Ureter (tissue), 1 donor: ENCODE measurements at places on chromosomes 6 and 20. TPM values are rescaled to one million over a fixed set of nuclear protein-coding genes. Genes with fewer than 3 reads are reported as not detected.

GRCh38 chr6:90086517-90086916 is 192.2 kb downstream of the GJA10 start:
- DNase-seq = no peak

- DNase-seq = no peak
Measured at GRCh38 chr6:148265054-148265453, 77.6 kb upstream of the SASH1 start.

The CDYL gene
- 68.2 TPM for total RNA-seq

The TMEM170B gene
- total RNA-seq = 2.9 TPM

GRCh38 chr6:57193177-57193576 is 21.1 kb downstream of the BAG2 start:
- no peak for DNase-seq

- DNase-seq = no peak
Measured at GRCh38 chr6:11778036-11778435, 567 bp downstream of the ADTRP start.

The RTEL1 gene
- 45.9 TPM for total RNA-seq

The RAMACL gene
- 7.8 TPM for total RNA-seq

DNA sequence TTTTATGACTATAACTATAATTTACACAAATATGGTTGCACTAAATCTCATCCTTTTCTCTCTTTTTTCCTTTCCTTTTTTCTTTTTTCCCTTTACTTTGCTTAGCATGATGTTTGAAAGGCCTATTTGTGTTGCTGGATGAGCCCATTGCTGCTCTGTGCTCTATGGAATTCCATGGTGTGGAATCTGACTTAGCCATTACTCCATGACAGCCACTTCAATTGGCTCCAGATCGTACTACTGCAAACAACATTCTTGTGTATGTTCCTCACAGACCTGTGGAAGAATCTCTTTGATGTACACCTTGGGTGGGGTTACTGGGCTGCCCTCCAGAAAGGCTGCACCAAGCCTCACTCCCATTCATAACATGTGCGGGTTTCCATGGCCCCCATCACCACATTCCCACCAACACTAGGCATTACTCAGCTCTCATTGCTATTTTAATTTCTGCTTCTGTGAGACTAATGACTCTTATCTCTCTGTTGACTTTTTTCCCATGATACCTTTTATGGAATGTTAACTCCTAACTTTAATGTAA is 979.0 kb downstream of the KIF16B start:
- DNase-seq = no peak

GRCh38 chr6:134675110-134676054 is 274.5 kb downstream of the ALDH8A1 start:
- DNase-seq = no peak

GRCh38 chr20:44199877-44200276 is 10.7 kb downstream of the OSER1 start:
- DNase-seq = no peak

DNA sequence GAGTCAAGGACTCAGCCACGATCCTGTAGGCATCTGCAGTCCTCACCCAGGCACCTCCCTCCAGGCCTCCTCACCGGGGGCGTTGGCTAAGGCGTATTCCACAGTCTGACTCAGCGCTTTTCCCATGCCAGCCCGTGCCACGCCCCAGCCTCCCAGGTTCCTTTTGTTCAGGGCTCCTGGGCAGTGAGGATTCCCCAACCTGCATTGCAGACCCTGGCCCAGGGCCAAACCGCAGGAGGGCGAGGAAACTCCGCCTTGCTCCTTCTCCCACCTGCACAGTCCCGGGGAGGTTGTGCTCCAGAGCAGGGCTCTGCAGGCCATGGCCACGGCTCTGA is 202.8 kb upstream of the CST7 start:
- peak; percentile 71 for DNase-seq

DNA sequence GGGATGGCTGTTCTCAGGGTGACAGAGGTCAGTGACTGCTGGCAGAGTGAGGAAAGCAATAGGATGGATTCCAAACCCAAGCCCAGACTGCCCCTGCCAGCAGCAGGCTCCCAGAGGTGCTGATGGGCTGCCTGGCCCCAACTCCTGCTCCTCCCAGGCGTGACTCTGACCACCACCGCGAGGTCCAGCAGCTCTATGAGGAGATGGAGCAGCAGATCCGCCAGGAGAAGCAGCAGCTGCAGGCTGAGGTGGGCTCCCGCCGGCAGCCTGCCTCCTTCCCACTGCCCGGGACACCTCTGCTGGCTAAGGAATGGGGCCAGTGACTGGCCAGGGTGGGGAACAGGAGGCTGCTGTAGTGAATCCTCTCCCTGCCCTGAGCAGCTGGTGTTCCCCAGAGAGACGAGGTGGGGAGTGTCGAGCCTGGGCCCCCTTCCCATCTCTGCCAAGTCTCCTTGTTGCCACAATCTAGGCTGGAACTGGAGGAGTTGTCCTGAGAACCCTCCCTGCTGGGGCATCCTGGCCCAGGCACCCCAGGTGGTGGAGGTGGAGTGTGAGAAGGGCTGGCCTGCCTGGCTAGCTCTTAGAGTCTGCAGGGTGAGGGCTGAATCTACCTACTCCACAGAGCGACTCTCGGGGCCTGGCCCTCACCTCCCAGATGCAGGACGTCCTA is 20.4 kb downstream of the RAB44 start:
- DNase-seq = no peak

The PRL gene
- not detected for total RNA-seq

The MOG gene
- not detected for total RNA-seq

GRCh38 chr6:110440026-110440425 is 24.7 kb upstream of the DDO start:
- DNase-seq = no peak

GRCh38 chr6:29626948-29627754 is 5.8 kb downstream of the GABBR1 start:
- no peak for DNase-seq

- no peak for DNase-seq
Measured at GRCh38 chr6:72321788-72322187, 300.1 kb upstream of the KCNQ5 start.

GRCh38 chr6:26269531-26270485 is 95.2 kb upstream of the BTN3A2 start:
- no peak for DNase-seq
